Small intestine (tissue), 16 donors: ENCODE measurements at places on chromosomes 5 and 9. TPM values are rescaled to one million over a fixed set of nuclear protein-coding genes. Genes with fewer than 3 reads are reported as not detected.
A peak's percentile ranks its signal among the peaks of the same experiment; 100 is the strongest.

BAAT gene
- 2.2 TPM for polyA plus RNA-seq

- DNase-seq: no peak
These were observed 369.3 kb upstream of the TRPC7 start for GRCh38 chr5:136734628-136735027.

DNA sequence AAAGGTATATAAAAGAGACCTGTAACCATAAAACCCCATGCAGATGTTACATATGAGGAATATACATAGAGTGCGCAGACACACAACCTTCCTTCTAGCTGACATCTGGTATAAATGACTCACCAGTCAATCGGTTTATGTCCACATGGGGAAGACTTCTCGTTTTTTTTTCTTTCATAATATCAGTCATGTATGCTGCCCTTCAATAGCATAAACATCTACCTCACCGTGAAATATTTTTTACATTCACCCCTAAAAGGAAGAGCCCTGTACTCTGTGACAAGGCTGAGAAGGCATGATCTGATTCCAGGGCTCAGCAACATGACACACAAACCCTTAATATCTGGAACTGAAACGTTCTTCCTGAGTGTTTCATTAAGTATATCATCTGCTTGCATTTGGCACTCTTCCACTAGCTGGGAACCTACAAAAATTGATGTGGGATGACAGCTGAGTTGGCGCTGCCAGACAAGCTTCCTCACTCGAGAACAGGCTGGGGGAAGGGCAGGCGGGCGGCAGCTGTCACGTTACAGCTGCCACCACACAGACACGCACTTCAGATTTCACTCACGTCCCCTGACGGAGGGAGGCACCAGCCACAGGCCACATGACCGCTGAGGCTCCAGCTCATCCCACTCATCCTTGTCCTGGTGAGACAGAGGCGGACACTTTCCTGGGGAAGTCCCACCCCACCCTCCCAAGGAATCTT, 74.2 kb downstream of the SHB start:
- peak; percentile 45 for DNase-seq

DNA sequence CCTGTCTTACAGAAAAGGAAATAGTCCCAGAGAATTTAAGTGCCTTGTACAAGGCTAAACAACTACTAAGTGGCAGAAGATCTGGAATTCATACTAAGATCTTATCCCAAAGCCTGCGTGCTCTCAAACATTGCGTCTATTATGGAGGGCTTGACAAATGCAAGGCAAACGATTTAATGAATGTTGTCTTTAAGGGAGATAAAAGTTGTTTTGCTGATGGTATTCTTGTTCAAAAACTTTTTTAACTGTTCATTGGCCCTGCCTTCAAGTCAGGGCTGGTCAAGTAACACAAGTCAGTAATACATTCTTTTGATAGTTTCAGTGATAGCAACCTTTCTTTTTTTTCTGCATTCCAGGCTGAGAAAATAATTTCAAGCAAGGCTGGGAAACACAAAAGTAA, 1.7 kb upstream of the SLC38A9 start:
- DNase-seq: no peak

WDR70 gene
- 17.7 TPM for polyA plus RNA-seq
